Islet precursor cell (in vitro differentiated cells): ENCODE measurements at places on chromosomes 1 and 21.

DNA sequence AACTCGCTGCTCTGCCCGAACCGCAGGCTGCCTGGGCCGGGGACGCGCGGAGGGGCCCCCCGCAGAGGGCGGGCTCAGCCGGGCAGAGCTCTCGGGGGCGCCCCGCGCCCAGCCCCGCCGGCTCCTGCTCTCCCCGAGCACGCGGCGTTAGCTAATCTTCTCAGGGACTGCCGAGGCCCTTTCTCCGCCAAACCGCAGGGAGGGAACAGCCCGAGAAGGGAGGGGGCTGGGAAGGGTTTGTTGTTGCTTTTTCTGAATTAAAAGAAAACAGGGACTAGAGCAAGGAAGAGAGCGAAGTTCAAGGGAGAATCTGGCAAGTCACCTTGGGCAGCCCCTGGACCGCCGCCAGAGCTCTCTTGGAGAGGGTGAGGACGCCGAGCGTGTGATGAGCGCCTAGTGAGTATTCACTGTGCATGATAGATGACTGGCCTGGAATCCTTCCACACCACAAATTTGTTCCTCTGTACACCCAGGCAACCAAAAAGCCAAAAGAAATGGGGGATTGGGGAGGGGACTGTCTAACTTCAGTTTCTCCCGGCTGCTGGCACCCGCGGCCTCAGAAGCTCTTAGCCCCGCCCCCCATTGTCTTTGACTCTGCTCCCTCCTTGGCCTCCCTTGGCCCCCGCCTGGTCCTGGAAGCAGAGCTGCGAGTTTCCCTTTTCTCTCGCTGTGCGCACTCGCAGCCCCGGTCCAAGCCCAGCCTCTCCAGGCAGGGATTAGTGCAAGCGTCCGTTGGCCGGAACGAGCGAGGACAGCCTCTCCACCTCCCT lies 19.7 kb upstream of the LMX1A start:
- peak; percentile 92 for DNase-seq

DNA sequence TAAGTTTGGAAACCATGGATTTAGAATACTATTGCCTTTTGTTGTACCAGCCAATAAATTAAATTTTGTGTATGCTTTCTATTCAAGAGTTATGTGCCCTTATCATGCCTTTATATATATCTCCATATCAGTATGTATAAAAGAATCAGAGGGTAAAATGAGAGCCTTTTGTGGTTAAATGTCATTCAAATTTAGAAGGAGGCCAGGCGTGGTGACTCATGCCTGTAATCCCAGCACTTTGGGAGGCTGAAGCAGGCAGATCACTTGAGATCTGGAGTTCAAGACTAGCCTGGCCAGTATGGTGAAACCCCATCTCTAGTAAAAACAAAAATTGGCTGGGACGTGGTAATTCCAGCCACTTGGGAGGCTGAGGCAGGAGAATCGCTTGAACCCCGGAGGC lies 88.9 kb downstream of the XPR1 start:
- DNase-seq, result no peak

DNA sequence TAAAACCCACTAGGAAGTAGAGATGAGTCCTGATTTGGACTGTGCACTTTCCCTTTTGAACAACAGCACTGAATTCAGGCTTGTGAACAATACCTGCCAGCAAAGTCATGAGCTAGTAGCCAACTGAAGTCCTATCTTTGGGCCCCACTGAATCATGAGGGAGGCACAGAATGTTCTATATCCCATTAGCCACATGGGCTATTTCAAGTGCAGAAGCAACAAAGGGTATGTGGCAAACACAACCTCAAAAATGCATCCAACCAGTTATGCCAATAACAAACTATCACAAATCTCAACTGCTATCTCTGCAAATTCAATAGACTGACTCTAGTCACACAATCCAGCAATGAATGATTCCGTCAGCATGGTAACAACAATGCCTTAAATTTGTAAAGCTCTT lies 276.0 kb downstream of the MRPL39 start:
- DNase-seq, result no peak

DNA sequence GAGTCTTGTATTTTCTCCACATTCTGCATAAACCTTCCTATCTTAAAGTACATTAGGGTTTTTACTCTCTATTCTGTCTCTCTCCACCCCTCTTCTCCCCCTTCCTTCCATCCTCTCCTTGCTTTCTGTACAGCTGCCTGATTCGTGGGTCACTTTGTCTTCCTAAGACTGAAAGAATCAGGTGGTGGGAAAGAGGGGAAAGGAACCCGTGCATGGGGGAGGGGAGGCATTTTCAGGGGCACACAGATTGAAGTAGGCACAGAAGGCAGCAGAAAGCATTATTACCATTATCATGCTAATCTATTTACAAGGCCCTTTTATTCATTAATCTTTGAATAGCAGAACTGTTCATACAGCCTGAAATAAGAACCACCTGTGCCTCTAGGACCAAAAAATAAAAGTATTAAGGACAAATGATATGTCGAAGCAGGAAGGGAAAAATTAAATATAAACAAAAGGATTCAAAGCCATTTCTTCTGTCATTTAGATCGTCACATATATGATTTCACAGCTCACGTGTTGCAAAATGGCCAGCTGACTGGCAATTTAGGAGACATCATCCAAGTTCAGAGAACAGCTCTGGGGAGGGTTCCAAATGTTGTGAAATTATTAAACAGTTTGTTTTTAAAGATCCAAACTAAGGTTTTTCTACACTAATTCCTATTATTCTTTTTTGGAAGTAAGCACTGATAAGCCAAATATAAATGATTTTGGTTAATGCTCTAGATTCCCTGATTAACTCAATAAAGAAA lies 154.6 kb downstream of the PBX1 start:
- DNase-seq, result no peak

DNA sequence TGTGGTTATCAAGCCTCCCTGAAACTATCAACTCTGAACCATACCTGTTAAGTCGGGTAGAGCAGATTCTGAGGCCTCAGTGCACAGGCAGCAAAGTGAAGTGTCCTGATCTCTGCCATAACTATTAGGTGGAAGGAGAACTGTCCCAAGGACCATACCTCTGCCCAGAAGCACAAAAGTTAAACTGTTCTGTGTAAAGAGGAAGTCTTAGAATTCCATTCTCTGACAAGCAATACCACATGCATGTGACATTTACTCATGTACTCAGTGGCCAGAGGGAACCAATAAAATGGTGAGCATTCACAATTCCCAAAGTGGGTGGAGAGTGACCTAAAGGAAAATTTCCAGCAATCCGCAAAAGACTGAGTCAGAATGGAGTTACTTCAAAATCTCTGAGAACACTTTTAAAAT lies 61.0 kb downstream of the TOR3A start:
- DNase-seq, result peak; percentile 87

DNA sequence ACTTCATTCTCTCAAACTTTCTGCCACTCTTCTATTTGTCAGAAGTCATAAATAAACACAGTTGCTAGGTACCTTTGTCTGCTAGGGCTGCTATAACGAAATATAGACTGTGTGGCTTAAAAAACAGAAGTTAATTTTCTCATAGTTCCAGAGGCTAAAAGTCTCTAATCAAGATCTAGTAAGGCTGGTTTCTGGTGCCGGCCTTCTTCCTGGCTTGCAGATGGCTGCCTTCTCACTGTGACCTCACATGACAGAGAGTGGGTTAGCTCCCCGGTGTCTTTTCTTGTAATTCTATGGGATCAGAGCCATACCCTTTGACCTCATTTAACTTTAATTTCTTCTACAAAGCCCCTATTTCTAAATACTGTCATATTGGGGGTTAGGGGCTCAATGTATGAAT lies 5.9 kb downstream of the PDC start:
- no peak for DNase-seq

DNA sequence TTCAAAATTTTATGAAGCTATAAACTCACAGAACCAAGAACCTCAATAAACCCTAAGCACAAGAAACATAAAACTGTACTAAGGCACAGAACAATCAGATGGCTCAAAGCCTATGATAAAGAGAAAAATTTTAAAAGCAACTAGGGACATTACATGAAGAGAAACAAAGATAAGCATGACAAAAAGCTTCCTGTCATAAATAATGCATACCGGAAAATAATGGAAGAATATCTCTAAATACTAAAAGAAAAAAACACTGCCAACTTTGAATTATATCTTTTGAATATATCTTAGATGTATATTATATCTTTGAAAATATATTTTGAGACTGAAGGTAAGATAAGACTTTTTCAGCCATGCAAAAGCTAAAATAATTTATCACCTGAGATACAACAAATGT lies 21.4 kb upstream of the KCNN3 start:
- no peak for DNase-seq

DNA sequence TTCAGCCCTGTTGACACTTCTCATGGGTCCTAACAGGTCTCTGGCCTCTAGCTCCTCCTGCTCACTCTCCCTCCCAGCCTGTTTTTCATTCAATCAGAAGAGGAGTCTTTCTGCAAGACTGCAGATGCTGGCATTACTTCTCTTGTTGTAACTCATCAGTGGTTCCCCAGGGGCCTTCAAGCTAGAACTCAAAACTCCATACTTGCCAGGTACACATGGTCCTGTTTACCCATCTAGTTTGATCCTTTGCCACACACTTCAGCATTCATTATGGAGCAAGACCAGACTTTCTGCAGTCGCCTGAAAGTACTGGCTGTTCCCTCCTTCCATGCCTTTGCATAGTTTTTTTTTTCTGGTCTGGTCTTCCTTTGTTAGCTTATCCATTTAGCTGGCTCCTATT lies 47.9 kb downstream of the SERBP1 start:
- no peak for DNase-seq

DNA sequence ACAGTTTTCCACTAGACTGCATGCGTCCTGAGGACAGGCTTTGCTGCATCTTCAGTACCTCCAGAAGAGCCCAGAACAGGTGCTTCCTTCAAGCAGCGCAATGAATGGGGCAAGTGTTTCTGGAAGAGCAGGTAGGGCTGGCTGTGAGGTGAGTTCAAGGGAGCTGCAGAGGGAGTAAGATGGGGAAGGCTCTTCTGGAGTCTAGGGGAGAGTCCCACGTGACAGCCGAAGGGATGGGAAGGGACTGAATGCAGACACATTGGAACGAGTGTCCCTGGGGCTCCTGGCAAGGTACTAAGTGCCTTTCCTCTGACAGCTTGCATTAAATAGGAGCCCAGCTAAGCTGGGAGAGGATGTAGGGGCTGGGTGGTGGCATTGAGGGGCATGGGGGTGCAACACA lies 84.2 kb downstream of the FAM78B start:
- DNase-seq, result peak; percentile 32

- no peak for DNase-seq
Measured at GRCh38 chr1:99887890-99888289, 37.7 kb downstream of the AGL start.

DNA sequence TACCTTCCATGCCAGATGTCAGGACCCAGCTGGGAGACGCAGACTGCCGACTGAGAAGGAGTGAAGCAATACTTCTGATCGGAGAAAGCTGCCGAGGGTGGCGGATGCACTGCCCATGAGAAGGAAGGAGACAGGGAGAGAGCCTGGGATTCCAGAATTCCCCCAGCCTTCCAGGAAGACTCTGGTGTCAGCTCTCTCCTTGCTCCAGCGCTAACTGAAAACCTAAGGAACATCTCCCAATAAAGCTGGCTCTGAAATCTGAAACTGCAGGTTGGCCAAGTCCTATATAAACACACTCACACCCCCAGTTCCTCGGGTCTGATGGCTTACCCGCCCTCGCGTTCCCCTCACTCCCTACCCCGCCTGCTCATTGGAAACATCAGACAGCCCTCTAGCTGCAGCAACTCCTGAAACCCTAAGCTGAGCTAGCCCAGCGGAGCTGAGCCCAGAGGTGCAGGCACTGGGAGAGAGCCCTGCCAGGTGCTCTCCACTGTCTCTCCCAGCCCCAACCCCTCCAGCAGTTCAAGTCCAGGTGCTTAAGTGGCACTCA lies 52.3 kb downstream of the PLEKHA6 start:
- peak; percentile 79 for DNase-seq

DNA sequence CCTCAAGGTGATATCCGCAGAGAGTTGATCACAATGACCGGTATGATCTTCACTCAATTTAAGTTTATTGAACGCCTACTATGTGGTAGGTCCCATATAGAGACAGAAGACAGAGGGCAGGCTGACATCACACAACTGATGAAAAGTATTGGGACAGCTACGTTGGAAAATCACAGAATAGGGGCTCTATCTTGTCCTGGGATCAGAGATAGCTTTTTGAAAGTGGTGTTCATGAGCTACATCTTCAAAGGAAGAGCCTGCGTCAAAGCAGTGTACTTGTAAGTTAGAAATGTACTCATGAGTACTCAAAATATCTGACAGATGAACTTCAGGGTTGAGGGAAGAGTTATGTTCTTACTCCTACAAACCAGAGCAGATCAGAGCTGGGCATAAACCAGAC lies 54.4 kb downstream of the GADD45A start:
- DNase-seq, result no peak

- no peak for DNase-seq
Measured at GRCh38 chr1:56852476-56852875, 2.1 kb upstream of the C8A start.

- no peak for DNase-seq
Measured at GRCh38 chr1:99532276-99532580, 113.7 kb upstream of the PALMD start.

DNA sequence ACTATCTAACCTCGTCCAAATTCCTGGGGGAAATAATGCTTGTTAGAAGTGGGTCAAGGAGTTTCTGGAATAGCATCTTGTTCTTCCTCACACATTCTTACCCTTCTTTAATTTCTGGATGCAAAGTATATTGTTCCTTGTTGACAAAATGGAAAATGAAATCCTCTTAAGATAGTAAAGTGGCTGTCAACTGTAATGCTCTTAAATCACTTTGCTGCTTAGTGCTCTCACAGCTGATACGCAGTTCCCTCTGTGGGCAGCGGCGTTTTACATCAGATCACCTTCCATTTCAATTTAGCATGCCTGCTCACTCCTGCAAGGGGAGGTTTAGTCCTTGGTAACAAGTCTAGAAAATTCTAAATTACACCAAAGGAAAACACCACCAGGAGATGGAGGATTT lies 113.1 kb downstream of the DNM3 start:
- DNase-seq, result no peak

- DNase-seq, result no peak
Measured at GRCh38 chr1:219703368-219703639, 90.4 kb upstream of the ZC3H11B start.

GRCh38 chr1:167756730-167757405 lies 35.1 kb downstream of the MPZL1 start:
- no peak for DNase-seq

- DNase-seq, result peak; percentile 63
Measured at GRCh38 chr1:63888984-63889383, 115.2 kb downstream of the ROR1 start.

DNA sequence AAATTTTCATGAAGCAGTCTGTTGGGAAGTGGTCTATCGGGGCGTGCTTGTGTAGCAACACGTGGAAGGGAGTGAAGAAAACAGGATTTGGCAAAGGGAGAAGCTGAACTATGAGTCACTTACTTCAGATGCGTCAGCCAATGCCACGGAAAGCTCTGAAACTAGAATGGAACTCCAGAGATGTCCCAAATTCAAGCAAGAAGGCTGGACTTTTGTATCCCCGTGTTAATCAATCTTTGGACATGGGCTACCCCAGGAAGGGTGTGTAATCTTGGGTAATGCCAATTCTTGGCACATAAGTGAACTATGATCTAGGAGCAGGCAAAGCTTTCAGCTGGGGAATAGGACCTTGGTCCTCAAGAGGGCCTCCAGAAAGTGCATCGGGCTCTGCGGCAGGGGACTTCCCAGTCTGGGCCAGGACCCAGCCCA lies 102.6 kb downstream of the ADSS2 start:
- DNase-seq, result no peak
